ELR (cell line): ENCODE measurements at places on chromosomes 5 and 9.

- DNase-seq: no peak
These were observed 15.2 kb upstream of the ERAP2 start for GRCh38 chr5:96861076-96861475.

DNA sequence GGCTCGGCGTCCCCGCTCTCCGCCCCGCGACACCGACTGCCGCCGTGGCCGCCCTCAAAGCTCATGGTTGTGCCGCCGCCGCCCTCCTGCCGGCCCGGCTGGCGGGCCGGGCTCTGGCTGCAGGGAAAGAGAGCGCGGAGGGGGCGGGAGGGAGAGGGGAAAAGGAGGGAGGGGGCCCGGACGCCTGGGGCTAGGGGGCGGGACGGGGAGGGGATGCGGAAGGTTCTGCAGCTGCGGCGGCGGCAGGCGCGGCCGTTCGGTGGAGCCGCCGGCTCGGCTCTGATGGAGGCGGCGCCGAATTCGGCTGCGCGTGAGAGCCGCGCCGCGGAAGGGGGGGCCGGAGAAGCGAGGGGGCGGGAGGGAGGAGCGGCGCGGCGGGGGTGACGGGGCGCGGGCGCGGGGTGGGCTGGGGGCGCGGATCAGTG is at the start of gene MARCHF11:
Gene MARCHF11 (minus strand): TSS at position 281 of the 425 bp plus-strand sequence. CDS start 216 bp downstream, at position 65.
- DNase-seq: no peak

DNA sequence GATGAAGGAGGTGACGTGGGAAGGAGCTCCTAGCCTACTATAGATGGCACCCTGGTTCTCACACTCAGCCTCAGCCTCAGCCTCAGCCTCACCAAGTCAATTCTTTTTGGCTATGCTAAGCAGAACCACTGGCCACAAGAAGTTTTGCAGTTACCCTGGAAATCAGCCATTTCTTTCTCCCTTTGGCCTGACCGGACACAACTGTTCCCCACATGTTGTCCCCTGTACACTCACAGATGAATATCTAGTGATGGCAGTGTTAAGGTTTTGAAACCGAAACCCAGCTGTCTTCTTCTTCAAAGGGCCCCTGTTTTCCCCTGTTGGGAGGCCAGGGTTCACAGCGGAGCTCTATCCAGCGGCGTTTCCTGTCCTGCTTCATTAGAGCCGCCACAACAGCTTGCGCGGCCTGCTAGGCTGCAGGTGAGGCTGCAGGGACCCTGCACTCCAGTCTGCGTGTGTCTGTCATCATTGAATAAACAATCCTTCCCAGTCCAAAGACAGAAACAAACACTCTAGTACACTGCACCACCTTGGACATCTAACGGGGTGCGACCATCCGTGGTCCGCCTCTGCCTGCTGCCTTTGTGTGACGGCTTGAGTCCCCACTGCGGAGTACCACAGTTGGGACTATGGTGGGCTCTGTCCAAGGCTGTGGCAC is 250.5 kb downstream of the DENND1A start:
- DNase-seq: no peak

DNA sequence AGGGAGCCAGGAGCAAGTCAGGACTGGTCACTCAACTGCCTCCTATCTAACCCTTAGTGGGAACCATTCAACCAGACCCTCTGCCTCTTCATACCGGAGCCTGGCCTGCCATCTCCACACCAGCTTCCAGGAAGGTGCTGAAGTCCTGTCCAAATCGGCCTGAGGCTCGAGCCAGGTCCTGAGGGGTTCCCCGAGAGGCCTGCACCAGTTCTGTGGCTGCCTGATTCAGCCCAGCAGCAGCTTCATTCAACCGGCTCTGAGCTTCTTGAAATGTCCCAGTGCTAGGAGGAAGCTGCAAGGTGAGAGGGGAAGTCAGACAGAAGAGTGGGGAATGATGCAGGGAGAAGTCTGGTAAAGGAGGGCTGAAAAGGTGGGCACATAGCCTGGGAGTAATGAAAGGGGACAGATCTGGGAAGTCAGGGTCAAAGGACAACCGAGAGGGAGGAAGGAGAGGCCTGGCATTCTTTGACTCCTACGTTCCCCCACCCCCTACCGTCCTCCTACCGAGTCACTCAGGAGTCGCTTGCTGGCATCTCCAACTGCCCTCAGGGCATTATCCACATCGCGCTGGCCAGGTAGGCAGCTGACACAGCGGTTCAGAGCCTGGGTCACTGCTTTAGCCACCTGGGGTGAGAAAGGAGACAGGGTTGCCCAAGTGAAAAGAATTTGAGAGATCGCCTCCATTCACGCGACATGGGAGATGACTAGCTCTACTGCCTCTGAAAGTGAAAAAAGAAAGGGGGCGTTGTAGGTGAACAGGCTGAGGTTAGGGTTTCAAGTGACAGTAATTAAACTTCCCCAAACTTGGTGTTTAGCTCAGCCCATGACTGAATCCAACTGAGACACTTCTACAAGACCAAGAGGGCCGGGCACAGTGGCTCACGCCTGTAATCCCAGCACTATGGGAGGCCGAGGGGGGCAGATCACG is 20.2 kb downstream of the TLN1 start:
- DNase-seq: no peak
